ENCODE measurements at places on chromosomes 3 and 15.
A peak's percentile ranks its signal among the peaks of the same experiment; 100 is the strongest.

GRCh38 chr3:191239407-191240031, 40.5 kb downstream of the OSTN start:
- DNase-seq = no peak

DNA sequence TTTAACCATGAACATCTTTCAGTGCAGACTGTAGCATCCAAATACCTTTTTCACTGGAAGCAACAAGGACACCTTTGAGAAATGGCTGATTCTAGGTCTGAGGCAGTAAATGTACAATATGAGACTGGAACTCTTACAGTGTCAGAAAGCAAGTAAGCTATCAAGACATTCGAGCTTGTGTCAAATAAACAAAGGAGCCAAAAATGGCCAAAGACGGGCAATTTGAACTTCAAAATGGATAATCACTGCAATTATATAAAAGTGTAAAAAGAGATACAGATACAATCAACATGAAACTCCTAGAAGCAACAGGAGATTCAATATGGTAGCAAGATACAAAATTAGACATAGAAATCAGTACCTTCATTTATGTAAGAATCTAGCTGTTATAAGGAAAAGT, 138.5 kb upstream of the CCDC54 start:
- DNase-seq = no peak

GRCh38 chr15:64775551-64776401, at the start of gene RBPMS2:
Gene RBPMS2 (minus strand): TSS chr15:64775589. CDS start chr15:64775319, 270 bp downstream.
- peak; percentile 22 for DNase-seq

- no peak for DNase-seq
These were observed 31.0 kb downstream of the CFAP91 start for GRCh38 chr3:119733812-119734211.

- DNase-seq = no peak
These were observed 92.7 kb upstream of the BLM start for GRCh38 chr15:90624278-90624981.

DNA sequence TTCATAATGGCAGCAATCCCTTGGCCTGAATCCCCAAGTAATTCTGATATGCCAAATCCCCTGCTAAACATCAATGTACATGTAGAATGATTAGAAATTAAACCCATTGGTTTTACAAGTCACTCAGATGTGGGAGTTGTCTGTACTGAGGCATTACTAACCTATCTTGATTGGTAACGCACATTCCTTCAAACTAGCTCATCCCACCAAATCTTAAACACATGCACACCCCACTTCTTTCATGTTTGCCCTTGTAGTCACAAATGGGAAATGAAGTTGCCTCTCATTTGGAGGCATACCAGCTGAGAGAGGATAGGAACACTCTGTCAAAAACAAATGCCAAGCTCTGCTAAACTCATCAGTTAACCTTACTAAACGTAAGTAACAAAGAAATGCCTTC, 29.1 kb upstream of the MAN2C1 start:
- DNase-seq = no peak

- peak; percentile 28 for DNase-seq
These were observed 16.5 kb downstream of the GORASP1 start for GRCh38 chr3:39090922-39091321.

- DNase-seq = peak; percentile 77
These were observed 76.8 kb downstream of the TNIK start for GRCh38 chr3:171383206-171384018.

- DNase-seq = no peak
These were observed 361.0 kb upstream of the PLSCR5 start for GRCh38 chr3:146966124-146966523.

GRCh38 chr15:70829371-70830166, 24.4 kb downstream of the LARP6 start:
- DNase-seq = no peak

- no peak for DNase-seq
These were observed 10.7 kb downstream of the SCG5 start for GRCh38 chr15:32652178-32652577.

GRCh38 chr15:51403946-51404695, 62.7 kb downstream of the GLDN start:
- DNase-seq = no peak

DNA sequence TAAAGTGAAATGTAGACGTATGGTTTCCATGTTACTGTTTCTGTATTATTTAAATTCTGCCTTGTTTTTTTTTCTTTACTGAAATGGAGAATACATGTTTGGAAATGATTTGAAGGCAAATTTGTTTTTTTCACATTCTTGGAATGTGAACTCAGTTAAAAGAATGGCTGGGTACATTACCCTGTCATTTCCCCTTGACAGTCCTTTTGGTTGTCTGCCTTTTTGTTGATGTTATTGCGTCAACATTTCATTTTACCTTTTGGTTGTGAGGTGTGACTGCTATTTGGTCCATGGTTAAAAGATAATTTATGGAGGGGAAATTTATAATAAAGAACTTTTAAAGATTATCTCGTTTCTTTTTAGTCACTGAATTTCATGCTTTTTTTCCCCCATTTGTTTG, 3.2 kb upstream of the GPR171 start:
- no peak for DNase-seq

- no peak for DNase-seq
These were observed at the start of gene FGF12 for GRCh38 chr3:192727032-192727847. Gene FGF12 (minus strand): TSS chr3:192727541.

DNA sequence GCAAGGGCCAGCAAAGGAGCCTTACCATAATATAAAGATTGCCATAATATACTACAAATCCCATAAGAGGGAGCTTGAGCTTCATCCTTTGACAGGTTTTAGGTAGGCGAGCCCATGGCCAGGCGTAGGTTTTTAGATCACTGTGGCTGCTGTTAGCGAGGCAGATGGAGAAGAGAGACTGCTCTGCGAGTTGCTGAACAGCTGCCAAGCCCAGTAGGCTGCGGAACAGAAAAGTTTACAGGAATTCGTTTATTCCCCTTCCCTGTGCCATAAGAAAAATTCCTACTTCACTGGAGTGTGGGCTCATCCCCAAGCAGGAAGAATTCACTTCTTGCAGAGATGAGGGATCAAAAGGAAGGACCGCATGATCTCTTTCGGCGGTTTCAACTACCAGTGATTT, 30.5 kb downstream of the TMED3 start:
- no peak for DNase-seq

DNA sequence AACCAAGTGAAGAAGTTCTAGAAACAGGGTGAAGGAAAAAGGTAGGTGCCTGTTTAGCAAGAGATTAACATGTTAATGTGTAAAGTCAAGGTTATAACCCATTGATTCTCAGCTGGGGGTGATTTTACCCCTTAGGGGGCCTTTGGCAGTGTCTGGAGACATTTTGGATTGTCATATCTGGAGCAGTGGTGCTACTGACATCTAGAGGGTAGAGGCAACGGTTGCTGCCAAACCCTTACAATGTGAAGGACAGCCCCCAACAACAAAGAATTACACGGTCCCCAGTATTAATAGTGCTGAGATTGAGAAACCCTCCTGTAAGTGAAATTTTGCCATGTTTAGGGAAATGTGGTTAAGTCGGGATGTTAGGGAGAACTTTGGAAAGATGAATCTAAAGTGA, 74.7 kb downstream of the CRYBG3 start:
- DNase-seq = no peak

DNA sequence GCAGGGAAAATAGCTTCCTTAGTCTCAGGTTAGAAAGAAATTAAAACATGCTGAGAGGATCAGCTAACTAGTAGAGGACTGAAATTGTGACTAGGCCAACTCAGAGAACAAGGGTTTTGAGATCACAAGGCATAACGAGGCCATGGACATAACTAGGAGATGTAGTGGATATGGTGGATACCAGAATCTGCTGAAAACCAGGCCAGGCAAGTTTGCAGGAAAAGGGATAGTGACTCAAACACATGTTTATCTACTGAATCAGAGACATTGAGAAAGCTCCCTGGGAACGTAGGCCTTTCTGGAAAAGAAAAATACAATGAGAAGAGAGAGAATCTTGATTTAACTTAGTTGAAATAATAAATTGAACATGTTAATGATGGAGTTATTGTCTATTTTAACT, 326.5 kb upstream of the GBE1 start:
- DNase-seq = peak; percentile 66

DNA sequence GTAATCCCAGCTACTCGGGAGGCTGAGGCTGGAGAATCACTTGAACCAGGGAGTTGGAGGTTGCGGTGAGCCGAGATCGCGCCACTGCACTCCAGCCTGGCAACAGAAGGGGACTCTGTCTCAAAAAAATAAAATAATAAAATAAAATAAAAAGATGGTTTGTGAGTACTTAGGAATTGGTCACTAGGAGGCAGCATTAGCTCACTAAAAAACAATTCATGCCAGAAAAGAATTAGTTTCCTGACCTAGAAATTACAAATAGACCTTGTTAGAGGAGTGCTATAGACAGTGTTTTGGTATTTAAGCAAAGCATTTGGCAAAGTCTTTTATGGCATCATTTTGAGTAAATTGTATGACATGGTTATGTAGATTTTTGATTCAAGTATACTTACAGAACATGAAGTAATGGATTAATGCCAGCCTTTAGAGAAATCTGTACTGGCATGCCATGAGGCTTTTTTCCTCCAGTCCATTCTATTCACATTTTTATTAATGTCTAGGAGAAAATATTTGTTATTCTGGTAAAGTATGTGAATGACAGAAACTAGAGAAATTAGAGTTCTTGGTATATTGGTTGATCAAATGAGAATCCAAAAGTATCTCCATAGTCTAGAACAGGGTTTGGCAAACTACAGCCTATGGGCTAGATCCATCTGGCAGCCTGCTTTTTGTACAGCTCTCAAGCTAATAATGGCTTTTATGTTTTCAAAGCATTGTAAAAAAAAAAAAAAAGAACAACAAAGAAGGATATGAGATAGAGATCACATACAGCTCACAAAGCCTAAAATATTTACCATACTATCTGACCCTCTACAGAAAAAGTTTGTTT, 81.6 kb downstream of the LRRC49 start:
- DNase-seq = peak; percentile 69

- DNase-seq = peak; percentile 64
These were observed 73.3 kb downstream of the SYNPR start for GRCh38 chr3:63351159-63352007.

- no peak for DNase-seq
These were observed 58.9 kb downstream of the TLE3 start for GRCh38 chr15:70038730-70039392.

DNA sequence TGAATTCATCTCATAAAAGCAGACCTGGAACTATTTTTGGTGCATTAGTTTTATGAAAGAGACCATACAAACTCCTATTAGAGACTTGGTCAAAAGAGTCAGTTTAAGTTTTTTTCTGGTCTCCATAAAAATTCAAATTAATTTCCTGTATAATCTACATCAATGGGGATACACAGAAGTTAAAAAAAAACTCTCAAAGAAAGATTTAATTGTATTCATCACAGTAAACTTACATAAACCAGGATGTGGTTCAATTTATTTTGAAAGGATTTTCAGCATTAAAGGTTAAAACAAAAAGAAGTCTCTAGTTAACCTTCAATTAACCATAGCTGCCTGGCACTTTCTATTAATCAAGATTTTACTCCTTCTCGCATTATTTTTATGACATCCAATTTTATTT, 530.3 kb upstream of the KCNMB2 start:
- DNase-seq = no peak

DNA sequence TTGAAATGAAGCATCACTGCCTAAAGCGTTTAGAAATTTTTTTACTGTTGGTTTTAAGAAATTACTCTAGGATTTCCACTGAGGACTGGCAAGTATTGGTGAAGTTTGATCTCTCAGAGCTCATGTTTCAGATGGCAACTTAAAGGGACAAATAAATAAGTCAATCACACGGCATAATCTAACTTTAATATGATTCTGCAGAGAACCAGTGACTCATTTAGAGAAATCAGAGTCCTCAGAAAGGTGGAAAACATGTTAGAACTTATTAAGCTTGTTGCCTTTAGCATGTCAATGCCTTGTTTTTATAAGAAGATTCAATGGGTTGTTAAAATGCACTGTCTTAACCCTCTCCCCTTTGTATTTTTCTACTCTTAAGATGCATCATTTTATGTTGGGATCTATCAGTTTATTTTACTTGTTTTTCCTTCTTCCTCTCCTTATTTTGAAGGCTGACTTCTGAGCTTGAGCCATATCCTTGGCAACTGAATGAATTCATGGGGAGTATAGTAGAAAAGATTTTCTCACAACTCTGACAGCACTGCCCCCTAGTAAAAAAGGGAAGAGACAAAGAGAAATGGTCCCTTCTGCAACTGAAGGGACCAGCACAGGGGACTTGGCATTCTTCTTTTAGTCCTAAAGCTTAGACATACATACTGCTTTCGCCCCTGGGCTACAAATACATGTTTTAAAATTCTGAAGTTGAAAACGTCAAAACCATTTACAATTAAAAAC, 431.2 kb downstream of the LPP start:
- peak; percentile 18 for DNase-seq

DNA sequence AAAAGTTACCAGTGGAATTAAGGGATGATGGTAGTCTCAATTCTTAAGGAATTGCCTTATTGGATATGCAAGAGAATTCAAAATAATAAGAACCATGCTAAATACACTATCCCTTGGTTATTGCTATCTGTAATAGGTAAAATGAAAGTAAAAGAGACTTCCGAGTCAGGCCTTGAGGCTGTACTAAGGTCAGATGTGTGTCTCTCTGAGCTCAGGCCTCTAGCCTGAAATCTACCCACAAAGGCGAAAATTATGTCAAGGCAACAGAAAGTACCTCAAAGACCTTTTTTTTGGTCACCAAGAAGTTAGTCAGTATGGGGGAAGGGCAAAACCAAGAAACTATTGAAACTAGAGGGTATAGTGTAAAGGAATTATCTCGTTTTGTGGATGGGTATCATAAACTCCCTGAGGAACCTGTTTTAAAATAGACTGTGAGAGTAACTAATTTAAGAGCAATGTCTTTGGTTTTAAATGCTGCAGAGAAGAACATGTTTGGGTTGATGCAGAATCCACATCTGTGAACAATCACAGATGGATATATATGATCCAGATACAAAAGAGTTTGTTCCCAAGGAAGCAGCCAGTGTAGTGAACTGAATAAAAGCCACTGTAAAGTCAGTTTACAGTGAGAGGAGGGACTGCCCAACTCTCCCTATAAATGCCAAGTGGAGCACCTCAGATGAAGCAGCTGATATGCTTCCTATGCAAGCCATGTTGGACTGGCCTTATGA, 382.3 kb upstream of the SEMA6D start:
- no peak for DNase-seq

GRCh38 chr3:96843505-96844203, 29.3 kb downstream of the EPHA6 start:
- DNase-seq = peak; percentile 1

- DNase-seq = no peak
These were observed 810 bp downstream of the TMEM62 start for GRCh38 chr15:43134157-43134635.

- no peak for DNase-seq
These were observed 42.6 kb downstream of the PHLDB2 start for GRCh38 chr3:111901637-111902036.
